CD4-positive, alpha-beta T cell treated with Interleukin-6 at 100 ng/mL for 8 hours (primary cell): ENCODE measurements at places on chromosomes 4 and X.

- no peak for DNase-seq
Observed at GRCh38 chrX:113873056-113873455, 710.8 kb upstream of the HTR2C start.

DNA sequence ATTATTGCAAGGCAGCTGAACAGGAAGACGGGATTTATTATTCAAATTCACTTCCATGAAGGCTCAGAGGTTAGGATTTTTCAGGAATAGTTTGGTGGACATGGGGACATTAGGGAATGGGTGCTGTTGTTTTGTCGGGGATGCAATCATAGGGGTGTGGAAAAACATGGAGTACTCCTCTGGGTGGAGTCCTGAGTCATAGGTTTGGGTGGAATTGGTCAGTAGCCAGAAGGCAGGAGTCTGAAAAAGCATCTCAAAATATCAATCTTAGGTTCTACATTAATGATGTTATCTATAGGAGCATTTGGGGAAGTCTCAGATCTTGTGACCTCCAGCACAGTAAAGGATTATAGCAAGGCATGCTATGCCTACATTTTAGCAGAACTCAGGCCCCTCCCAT, 14.5 kb upstream of the ETNPPL start:
- no peak for DNase-seq

DNA sequence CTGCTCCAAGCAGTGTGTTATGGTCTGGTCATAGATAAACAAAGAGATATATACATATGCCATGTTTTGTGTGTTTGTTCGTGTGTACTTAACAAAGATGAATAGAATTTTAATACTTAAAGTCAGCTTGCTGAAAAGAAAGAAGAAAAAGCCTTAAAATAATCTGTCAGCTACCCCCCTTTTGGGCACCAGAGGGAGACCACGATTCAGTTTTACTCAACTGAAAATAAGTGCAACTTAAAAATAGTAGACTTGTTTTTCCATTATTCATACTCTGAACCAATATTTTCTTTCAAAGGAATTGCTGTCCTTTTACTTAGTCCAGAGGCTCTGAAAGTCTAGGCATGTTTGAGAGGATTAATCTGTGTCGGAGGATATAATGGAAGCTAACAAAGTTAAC, 181.7 kb upstream of the AGTR2 start:
- DNase-seq: no peak

DNA sequence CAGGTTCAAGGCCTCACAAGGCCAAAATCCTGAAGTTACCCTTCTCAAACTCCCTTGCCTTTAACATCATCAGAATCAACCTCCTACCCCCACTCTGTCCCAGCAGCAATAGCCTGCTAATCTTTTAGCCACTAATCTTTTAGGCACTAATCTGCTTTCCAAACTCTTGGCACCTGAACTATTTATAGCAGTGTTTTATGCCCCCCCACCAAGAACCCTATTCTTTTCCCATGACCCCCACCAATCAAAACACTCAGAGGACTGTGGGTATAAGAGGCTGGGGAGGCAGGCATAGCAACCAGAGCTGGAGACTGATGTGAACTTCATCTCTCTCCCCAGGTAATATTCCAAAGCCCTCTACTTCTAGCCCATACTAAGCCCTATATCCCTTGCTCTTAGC, at the start of gene ARR3:
ARR3 (plus strand) TSS at position 301 of the 400 bp plus-strand sequence. CDS start 1,052 bp downstream, outside the sequence.
- DNase-seq: no peak

DNA sequence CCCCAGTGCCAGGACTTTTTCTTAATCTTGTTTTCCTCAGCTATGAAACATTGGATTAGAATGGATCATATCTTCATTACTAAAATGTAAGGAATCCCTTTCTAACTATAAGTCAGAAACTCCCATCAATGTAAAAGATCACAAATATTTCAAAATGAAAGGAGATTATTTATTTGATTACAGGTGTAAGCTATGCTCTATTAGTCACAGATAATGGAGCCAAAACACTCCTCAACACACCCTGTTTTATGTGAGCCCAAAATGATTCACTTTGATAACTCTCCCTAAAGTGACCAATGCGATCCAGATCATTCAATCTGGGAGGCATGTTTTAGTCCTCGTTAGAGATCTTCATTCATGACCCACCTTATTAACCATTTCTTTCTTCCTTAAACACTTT, 566.7 kb upstream of the TENM3 start:
- no peak for DNase-seq

DNA sequence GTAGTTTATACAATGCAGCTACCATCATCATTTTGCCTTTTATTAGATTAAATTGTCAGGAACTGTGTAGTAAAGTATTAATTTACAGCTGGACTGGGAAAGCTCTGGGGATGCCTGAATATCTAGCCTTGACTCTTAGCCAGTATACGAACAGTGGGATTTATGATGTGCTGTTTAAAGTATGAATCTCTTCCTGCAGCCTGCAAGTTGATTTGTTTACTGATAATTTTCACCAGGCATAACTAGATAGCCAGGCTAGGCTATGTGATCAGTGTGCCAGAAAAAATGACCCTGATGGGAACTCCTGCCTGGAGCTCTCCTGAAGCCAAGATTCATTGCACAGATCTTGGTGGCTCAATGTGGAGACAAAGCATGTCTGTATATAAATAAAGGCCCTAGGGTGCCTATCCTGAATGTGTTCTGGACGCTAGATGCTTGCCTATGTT, 119.2 kb downstream of the SCLT1 start:
- DNase-seq: no peak

DNA sequence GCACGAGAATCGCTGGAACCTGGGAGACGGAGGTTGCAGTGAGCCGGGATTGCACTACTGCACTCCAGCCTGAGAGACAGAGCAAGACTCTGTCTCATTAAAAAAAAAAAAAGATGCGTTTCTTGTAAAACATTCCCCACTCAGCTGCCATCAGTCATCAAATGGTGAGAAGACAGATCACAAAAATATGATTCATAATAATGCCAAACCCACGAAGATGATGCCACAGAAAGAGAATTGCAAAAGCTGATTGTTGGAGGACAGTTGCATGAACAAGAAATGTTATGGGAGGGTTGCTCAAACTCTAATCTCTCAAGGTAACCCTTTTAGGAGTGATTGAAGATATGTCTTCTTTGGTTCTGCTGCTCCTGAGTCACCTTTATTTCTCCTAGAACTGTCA, 21.4 kb upstream of the SMIM14 start:
- DNase-seq: no peak

- no peak for DNase-seq
Observed at GRCh38 chrX:148784856-148785255, 284.4 kb downstream of the AFF2 start.

DNA sequence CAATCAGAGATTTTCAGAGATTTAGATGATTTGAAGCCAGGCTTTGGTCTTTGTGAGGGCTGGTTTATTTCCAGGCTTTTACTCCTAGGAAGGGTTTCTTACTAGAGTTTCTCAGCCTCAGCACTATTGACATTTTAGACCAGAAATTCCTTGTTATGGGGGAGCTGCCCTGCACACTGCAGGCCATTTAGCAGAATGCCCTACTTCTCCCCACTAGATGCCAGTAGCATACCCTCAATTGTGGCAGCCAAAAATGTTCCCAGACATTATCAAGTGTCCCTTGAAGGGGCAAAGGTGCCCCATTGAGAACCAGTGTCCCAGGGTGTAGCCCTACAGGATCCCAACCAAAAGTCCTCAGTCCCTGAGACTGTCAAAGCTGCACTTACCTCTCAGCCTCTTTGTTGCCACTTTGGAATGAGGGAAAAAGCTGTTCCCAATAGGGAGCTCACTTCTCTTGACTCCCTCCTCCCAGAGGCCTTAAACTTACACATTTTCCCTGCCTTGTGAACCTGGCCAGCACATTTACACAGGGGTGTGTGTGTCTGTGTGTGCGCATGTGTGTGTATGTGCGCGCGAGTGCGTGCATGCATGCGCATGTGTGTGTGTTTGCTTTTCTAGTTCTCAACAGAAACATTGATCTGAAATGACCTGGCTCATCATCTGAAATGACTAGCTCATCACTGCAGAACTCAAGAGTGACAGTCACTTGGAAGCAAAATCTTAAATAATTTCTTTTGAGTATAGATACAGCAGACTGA, 231.4 kb downstream of the QDPR start:
- no peak for DNase-seq

DNA sequence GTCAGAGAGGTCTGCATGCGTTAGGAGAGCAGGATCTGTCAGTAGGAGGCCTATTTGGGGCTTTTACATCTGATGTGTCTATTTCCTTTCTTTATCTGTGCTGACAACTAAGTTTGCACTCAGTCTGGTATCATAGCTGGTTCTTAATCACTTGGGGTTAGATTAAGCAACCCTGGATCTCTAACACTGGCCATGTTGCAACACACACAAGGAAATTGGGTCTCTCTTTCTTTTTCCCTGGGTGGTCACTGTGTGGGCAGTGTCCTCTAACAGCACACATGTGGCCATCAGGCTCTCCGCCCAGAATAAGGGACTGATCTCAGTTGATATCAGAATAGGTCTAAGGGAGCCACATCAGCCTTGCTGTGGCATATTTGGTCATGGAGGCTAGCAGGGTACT, 38.9 kb downstream of the IGFBP7 start:
- no peak for DNase-seq

DNA sequence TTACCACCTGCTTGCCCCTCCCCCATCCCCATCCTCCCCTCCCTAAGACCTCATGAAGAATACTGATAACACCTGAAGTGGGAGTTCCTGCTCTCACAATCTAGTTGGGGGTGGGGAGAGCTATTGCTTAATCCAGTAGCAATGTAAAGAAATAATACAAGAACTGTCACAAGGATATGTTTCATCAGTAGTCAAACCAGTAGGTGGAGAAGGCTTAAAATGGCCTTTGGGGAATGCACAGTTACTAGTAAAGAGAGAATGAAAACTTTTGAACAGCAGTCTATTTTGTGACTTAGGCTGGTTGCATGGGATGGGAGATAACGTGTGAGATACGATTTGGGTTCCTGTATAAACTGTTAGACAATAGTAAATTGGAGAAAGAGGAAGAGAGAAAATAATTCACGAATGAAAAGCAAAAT, 6.0 kb downstream of the GALNT7 start:
- DNase-seq: no peak

- no peak for DNase-seq
Observed at GRCh38 chrX:153379971-153380581, 21.1 kb downstream of the PNMA6E start.

DNA sequence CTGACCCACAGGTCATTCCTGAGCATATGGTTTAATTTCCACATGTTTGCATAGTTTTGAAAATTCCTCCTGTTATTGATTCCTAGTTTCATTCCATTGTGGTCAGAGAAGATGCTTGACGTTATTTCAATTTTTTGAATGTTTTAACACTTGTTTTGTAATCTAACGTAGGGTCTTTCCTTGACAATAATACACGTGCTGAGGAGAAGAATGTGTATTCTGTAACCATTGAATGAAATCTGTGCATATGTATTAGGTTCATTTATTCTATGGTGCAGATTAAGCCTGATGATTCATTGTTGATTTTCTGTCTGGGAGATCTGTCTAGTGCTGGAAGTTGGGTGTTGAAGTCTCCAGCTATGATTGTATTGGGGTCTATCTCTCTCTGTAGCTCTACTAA, 486.4 kb upstream of the RPS6KA3 start:
- DNase-seq: no peak

DNA sequence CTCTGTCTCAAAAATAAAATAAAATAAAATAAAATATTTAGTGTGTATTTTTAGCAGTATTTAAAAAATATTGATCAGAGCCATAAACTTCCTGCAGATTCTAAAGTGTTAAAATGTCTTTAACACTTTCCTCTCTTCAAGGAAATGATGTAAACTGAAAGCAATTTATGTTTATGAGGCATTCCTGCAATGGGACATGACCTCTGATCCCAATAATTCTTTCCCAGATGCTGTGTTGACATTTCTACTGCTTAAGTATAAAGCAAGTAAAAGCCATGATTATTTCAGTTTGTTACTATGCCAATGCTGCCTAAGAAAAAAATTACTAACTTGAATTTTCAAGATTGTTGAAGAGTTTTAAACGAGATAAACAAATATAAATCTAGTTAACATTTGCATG, 29.0 kb downstream of the COQ2 start:
- no peak for DNase-seq

GRCh38 chrX:39667191-39667590, 430.6 kb downstream of the BCOR start:
- no peak for DNase-seq

DNA sequence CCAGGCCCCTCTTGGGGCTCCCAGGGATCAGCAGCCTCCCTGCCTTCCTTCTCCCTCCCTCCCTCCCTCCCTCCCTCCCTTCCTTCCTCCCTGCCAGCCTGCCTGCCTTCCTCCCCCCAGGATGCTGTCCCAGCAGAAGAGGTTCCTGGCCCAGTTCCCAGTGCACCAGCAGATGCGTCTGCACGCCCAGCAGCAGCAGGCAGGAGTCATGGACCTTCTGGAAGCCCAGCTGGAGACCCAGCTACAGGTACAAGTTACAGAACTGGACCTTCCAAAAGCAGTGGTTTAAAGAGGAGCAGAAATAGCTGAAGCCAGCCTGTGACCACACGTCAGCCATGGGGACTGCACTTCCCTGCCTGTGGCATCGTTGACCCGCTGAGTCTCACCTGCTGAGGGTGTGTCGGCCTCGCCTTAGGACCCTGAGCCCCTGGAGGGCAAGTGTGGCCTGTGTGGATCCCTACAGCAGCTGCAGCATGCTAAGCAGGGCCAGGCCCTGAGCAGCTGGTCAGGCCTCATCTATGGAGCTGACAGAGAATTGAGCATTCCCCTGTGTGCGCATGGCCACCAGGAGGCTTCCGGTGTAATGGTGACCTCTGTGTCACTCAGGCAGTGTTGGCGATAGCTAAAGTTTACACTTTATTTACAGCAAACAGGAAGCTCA, 84.7 kb downstream of the CRMP1 start:
- DNase-seq: no peak

DNA sequence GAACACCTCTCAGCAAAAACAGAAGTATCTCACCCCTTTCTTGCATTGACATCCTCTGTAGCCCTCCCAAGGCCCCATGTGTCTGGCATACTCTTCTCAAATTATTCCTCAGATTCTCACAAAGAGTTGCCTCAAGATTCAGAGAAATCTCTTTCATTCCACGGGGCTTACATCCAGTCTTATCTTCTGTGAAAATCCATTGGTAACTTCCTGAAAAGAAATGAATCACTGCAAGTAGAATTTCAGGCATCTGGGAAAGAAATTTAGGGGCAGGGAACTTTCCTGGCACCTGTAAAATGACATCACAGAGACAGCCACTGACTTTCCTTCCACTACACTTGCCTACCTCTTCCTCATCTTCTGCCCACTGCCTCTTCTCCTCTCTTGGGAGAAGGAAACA, 182.5 kb upstream of the ARHGEF9 start:
- DNase-seq: no peak

- no peak for DNase-seq
Observed at GRCh38 chrX:48599341-48599740, 2.0 kb downstream of the WDR13 start.

DNA sequence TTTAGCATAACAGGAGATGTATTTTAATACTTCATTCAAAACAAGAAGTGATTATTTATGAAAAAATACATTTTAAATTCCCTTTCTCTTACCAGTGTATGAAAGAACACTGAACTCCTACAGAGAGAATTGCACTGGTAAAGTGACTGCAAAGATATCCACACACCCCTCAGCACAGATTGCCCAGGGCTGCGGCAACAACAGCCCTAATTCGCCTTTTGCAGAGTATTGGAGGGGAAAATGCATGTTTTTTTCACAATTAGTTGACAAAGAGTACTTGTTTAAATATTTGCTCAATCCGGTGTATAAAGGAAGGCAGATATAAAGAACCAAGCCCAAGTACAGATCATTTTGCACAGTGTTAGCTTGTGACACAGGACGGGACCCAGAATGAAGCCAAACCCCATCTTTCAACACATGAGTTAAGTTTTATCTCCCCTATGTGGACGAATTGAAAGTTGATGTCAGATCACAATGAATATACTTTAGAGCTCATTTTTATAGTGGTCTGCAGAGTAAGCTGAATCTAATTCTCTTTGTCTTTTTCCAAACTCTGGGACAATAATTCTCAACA, 551.4 kb upstream of the IGFBP7 start:
- no peak for DNase-seq
